ENCODE measurements at places on chromosomes 16 and 17. TPM values are rescaled to one million over a fixed set of nuclear protein-coding genes. Genes with fewer than 3 reads are reported as not detected.

The TTLL6 gene
- not detected for total RNA-seq

The MYH8 gene
- total RNA-seq: not detected

The ATP2C2 gene
- total RNA-seq: 0.29 TPM

The OR2C1 gene
- not detected for total RNA-seq

The PIMREG gene
- total RNA-seq: 1.1 TPM

The TMEM107 gene
- total RNA-seq: 10.1 TPM

The ASGR1 gene
- total RNA-seq: 5.0 TPM

The KRTAP4-6 gene
- not detected for total RNA-seq

The CACNG1 gene
- total RNA-seq: not detected

The TPPP3 gene
- total RNA-seq: 0.75 TPM

The DCTPP1 gene
- total RNA-seq: 36.5 TPM

The CSH1 gene
- 8.9 TPM for total RNA-seq

The SOX15 gene
- 4.0 TPM for total RNA-seq

The PHKG2 gene
- total RNA-seq: 34.2 TPM

The TEKT1 gene
- not detected for total RNA-seq

The TBC1D28 gene
- not detected for total RNA-seq

The HOXB5 gene
- total RNA-seq: not detected

DNA sequence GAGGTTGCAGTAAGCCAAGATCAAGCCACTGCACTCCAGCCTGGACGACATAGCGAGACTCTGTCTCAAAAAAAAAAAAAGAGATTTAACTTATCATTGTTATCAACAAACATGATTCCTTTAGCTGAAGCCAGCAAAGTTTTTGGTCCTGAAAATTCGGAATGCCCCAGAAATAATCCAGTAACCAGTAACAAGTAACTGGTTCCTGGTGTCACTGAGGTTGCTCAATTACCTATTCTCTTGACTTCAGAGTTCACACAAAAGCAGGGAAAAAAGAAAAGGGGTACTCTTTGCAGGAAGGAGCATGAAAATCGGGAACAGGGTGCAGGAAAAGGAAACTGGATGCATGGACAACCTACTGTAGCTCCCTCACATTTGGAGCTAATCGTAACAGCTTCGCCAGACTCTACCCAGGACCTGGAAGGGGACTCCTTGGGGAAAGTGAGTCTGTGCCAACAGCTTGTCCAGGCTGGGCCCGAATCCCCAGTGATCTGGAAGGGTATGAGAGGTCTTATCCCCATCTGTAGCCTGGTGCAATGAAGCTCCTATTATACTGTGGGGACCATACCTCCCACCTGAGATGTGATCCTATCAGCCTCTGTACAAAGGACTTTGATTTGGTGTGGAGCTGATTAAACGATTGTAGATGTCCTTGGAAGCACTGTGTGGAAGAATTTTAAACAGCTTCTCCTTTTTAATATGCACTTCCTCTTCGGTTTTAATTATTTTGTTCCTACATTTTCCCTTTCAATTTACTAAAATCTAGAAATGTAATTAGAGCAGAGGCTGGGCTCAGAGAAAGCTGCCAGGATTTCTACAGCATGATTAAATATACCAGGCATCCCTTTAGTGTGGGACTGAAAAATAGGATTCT is 3.4 kb upstream of the SPOP start:
- no peak overlapping the region for H3K4me3 ChIP-seq
- H3K27ac ChIP-seq: no peak overlapping the region
- DNase-seq: no peak

GRCh38 chr16:66522816-66523590 is 26.9 kb downstream of the TK2 start:
- DNase-seq: no peak
- no peak overlapping the region for H3K4me3 ChIP-seq
- H3K4me1 ChIP-seq: peaks cover 16% of the 10 kb centered on the region
- no peaks in the 10 kb centered on the region for H3K27me3 ChIP-seq
- H3K36me3 ChIP-seq: no peaks in the 10 kb centered on the region

DNA sequence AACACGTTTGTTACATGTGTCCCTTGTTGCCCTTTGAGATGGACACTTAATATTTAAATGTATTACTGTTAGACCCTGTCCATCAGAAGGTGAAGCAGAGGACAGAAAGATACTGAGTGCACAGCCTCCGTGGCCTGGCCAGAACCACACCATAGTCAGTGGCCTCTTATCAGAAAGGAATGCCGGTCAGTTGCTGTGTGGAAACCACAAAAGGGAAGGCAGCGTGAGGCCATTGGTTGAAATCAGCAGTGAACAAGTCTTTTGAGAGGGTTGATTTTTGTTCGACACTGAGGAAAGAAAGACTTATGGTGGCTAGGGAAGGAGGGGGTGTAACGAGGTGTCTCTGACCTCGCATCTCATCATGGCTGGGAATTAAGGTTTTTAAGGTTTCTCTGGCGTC is 85.4 kb upstream of the CLEC18A start:
- peak overlapping the region; percentile 37 for H3K27ac ChIP-seq
- peak; percentile 95 for DNase-seq
- H3K36me3 ChIP-seq: no peaks in the 10 kb centered on the region

- no peak for DNase-seq
- H3K4me1 ChIP-seq: no peaks in the 10 kb centered on the region
- no peak overlapping the region for H3K4me3 ChIP-seq
- H3K27me3 ChIP-seq: peaks cover 7% of the 10 kb centered on the region
- H3K27ac ChIP-seq: no peak overlapping the region
- no peaks in the 10 kb centered on the region for H3K36me3 ChIP-seq
Measured at GRCh38 chr17:74649909-74650308, 26.4 kb upstream of the CD300E start.

- H3K27ac ChIP-seq: no peak overlapping the region
- no peak for DNase-seq
- no peaks in the 10 kb centered on the region for H3K27me3 ChIP-seq
- no peaks in the 10 kb centered on the region for H3K36me3 ChIP-seq
- peaks cover 12% of the 10 kb centered on the region for H3K4me1 ChIP-seq
Measured at GRCh38 chr16:77916111-77916510, 106.2 kb upstream of the CLEC3A start.

GRCh38 chr17:42405963-42406495 is 17.0 kb downstream of the CAVIN1 start:
- H3K27me3 ChIP-seq: no peaks in the 10 kb centered on the region
- no peak overlapping the region for H3K27ac ChIP-seq
- peaks cover 48% of the 10 kb centered on the region for H3K4me1 ChIP-seq
- H3K4me3 ChIP-seq: no peak overlapping the region

GRCh38 chr17:50664788-50665458 is 30.2 kb downstream of the ABCC3 start:
- no peaks in the 10 kb centered on the region for H3K27me3 ChIP-seq
- no peak overlapping the region for H3K4me3 ChIP-seq
- H3K27ac ChIP-seq: no peak overlapping the region
- H3K36me3 ChIP-seq: no peaks in the 10 kb centered on the region

- DNase-seq: peak; percentile 7
- H3K4me1 ChIP-seq: peaks cover 16% of the 10 kb centered on the region
- no peaks in the 10 kb centered on the region for H3K36me3 ChIP-seq
- H3K27ac ChIP-seq: no peak overlapping the region
Measured at GRCh38 chr16:29940656-29941055, 14.6 kb upstream of the KCTD13 start.

DNA sequence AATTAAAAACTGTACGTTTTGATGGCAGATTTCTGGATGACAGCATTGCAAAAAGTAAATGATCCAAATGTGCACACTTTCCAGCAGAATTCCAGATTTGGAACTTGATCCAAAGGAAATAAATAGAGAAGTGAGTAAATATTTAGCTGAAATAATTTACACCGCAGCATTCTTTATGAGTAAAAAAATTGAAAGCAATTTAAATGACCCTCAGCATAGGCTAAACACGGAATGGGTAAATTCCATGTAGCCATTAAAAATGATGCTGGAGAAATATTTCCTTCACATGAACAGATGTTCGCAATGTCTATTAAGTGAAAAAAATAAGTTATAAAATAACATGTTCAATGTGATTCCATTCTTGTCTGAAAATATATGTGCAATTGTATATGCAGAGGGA is 424.8 kb downstream of the HS3ST3B1 start:
- no peaks in the 10 kb centered on the region for H3K4me1 ChIP-seq
- no peak overlapping the region for H3K27ac ChIP-seq
- DNase-seq: no peak
- H3K36me3 ChIP-seq: no peaks in the 10 kb centered on the region
- H3K27me3 ChIP-seq: peaks cover 2% of the 10 kb centered on the region

- no peak for DNase-seq
- no peaks in the 10 kb centered on the region for H3K27me3 ChIP-seq
- no peak overlapping the region for H3K27ac ChIP-seq
- no peak overlapping the region for H3K4me3 ChIP-seq
- H3K4me1 ChIP-seq: peaks cover 14% of the 10 kb centered on the region
Measured at GRCh38 chr17:2814049-2814448, 17.8 kb downstream of the RAP1GAP2 start.

- H3K4me1 ChIP-seq: no peaks in the 10 kb centered on the region
- no peak overlapping the region for H3K27ac ChIP-seq
Measured at GRCh38 chr16:49012961-49013726, 268.5 kb downstream of the CBLN1 start.

GRCh38 chr17:32792207-32792606 is 84.7 kb downstream of the MYO1D start:
- H3K27me3 ChIP-seq: no peaks in the 10 kb centered on the region
- no peak for DNase-seq
- no peaks in the 10 kb centered on the region for H3K4me1 ChIP-seq
- no peaks in the 10 kb centered on the region for H3K36me3 ChIP-seq
- no peak overlapping the region for H3K27ac ChIP-seq

- peak; percentile 12 for DNase-seq
- H3K4me1 ChIP-seq: no peaks in the 10 kb centered on the region
- H3K27me3 ChIP-seq: no peaks in the 10 kb centered on the region
- no peak overlapping the region for H3K4me3 ChIP-seq
- no peaks in the 10 kb centered on the region for H3K36me3 ChIP-seq
- no peak overlapping the region for H3K27ac ChIP-seq
Measured at GRCh38 chr16:31409433-31409832, 16.3 kb downstream of the ITGAD start.

DNA sequence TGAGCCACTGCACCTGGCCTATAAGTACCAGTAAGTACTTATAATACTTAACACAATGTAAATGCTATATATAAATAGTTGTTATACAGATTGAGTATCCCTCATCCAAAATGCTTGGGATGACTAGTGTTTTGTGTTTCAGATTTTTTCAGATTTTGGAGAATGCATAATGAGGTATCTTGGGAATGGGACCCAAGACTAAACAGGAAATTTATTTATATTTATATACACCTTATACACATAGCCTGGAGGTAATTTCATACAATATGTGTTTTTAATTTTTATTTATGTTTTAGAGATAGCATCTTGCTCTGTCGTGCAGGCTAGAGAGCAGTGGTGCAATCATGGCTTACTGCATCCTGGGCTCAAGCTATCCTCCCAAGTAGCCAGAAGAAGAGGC is 9.8 kb upstream of the GCSH start:
- no peaks in the 10 kb centered on the region for H3K4me1 ChIP-seq
- H3K27me3 ChIP-seq: no peaks in the 10 kb centered on the region
- no peaks in the 10 kb centered on the region for H3K36me3 ChIP-seq
- no peak overlapping the region for H3K4me3 ChIP-seq

DNA sequence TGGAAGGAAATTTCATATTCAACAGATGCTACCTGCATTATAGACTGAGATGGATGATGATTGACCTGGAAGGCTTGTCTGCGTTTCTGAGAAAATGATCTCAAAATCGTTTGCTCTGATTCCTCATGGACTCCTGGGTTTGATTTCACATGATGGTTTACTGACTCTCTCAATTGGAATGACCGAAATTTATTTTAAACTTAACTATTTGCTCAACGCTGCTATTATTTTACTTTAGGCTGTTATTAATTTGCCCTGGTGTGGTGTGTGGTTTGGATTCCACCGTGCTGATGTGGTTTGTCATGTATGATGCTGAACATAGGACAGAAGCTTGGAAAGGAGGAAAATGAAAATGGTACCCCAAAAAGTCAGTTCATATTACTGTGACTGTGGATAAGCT is 37.3 kb upstream of the ELAC2 start:
- DNase-seq: no peak
- no peaks in the 10 kb centered on the region for H3K36me3 ChIP-seq
- H3K27me3 ChIP-seq: no peaks in the 10 kb centered on the region
- no peak overlapping the region for H3K27ac ChIP-seq
- no peaks in the 10 kb centered on the region for H3K4me1 ChIP-seq

DNA sequence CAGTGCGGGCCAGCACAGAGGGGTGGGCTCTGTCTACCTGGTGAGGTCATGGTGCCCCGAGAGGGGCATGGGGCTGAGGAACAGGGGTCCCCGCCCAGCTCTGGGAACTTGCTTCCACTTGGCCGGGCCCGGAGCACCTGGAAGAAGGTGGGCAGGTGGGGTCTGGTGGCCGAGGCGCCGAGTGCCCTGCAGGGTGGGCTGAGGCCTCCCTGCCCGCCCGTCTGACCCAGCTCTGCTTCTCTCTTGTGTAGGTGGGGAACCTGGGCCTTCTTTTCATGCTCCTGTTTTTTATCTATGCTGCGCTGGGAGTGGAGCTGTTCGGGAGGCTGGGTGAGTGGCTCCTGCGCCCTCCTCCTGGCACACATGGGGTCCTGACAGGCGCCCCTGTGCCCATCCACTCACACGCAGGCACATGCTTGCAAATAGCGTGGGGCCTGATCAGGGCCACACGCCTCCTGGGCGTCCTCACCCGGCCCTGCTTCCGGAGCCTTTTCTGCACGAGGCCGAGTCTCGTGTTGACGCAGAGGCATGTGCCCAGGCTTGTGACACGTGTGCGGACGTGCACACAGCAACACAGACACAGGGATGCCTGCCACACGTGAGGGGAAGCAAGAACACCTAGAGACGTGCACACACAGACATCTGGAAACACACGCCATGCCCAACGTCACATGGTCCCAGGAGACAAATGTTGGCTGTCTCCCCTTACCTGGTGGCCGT is 8.2 kb downstream of the TPSG1 start:
- no peak for DNase-seq
- no peaks in the 10 kb centered on the region for H3K27me3 ChIP-seq
- no peaks in the 10 kb centered on the region for H3K36me3 ChIP-seq
- H3K4me1 ChIP-seq: no peaks in the 10 kb centered on the region

GRCh38 chr16:68892214-68892613 is 48.9 kb downstream of the TANGO6 start:
- no peak overlapping the region for H3K4me3 ChIP-seq
- H3K27me3 ChIP-seq: no peaks in the 10 kb centered on the region
- no peak overlapping the region for H3K27ac ChIP-seq
- no peak for DNase-seq
- H3K36me3 ChIP-seq: no peaks in the 10 kb centered on the region
- H3K4me1 ChIP-seq: no peaks in the 10 kb centered on the region

- H3K27ac ChIP-seq: peak overlapping the region; percentile 53
- no peaks in the 10 kb centered on the region for H3K27me3 ChIP-seq
Measured at GRCh38 chr16:15946257-15947044, 3.0 kb upstream of the ABCC1 start.

- H3K4me3 ChIP-seq: no peak overlapping the region
- no peak overlapping the region for H3K27ac ChIP-seq
- DNase-seq: peak; percentile 39
- H3K4me1 ChIP-seq: peaks cover 19% of the 10 kb centered on the region
- peaks cover 12% of the 10 kb centered on the region for H3K27me3 ChIP-seq
Measured at GRCh38 chr17:1188812-1189504, 9.2 kb upstream of the ABR start.
